Naive thymus-derived CD8-positive, alpha-beta T cell (primary cell): ENCODE measurements at places on chromosomes 5 and 9. TPM values are rescaled to one million over a fixed set of nuclear protein-coding genes. Genes with fewer than 3 reads are reported as not detected.

GRCh38 chr5:29042152-29042551 is 2003.8 kb upstream of the CDH9 start:
- no peak for DNase-seq

Gene CA9
- polyA plus RNA-seq: not detected

Gene MYOZ3
- not detected for polyA plus RNA-seq

- DNase-seq: no peak
Measured at GRCh38 chr9:124312290-124313265, 54.8 kb downstream of the NEK6 start.

Gene RNF145
- 7.4 TPM for polyA plus RNA-seq

- no peak for DNase-seq
Measured at GRCh38 chr5:23316060-23316591, 191.3 kb upstream of the PRDM9 start.

- DNase-seq: no peak
Measured at GRCh38 chr9:137299938-137300337, 2.1 kb downstream of the NRARP start.

GRCh38 chr5:65774346-65774745 is 52.3 kb downstream of the NLN start:
- no peak for DNase-seq

- DNase-seq: no peak
Measured at GRCh38 chr5:172178301-172178987, 9.6 kb downstream of the STK10 start.

GRCh38 chr9:104961701-104962359 is 33.9 kb upstream of the ABCA1 start:
- no peak for DNase-seq

GRCh38 chr5:171614971-171615653 is 170.5 kb upstream of the SMIM23 start:
- no peak for DNase-seq

GRCh38 chr9:73684601-73685000 is 532.9 kb downstream of the ANXA1 start:
- DNase-seq: no peak

Gene DMXL1
- polyA plus RNA-seq: 15.0 TPM

Gene SPAAR
- polyA plus RNA-seq: not detected

GRCh38 chr5:163838738-163839137 is 333.3 kb downstream of the MAT2B start:
- no peak for DNase-seq

- no peak for DNase-seq
Measured at GRCh38 chr5:24642022-24642421, 2.8 kb downstream of the CDH10 start.

Gene FRMD3
- polyA plus RNA-seq: not detected

- no peak for DNase-seq
Measured at GRCh38 chr9:124782661-124783574, 6.0 kb downstream of the OLFML2A start.

GRCh38 chr5:38569180-38569579 is 12.7 kb upstream of the LIFR start:
- no peak for DNase-seq

DNA sequence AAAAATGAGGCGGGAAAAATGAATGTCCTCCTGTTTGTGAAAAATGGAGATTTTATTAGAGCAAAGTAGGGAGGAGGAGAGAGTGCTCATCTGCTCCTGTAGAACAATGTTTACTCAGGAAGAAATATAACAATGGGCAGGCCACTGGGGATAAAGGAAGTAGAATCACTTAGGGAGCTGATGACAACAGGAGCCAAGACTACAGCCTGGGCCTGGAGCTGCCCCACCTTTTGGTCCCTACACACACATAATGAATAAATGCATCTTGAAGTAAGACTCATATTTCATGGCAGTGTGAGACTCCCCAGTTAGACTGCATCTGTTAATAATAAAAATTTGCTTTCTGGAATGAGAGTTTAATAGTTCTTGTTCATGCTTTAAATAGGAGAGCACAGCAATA is 1939.8 kb downstream of the EFNA5 start:
- DNase-seq: no peak

Gene MZB1
- polyA plus RNA-seq: 0.37 TPM

Gene DIRAS2
- polyA plus RNA-seq: not detected

Gene PCDHGB3
- not detected for polyA plus RNA-seq

GRCh38 chr5:126866851-126867636 is 90.1 kb downstream of the LMNB1 start:
- no peak for DNase-seq

Gene PCDHB15
- not detected for polyA plus RNA-seq

- DNase-seq: no peak
Measured at GRCh38 chr9:116541402-116541801, 145.7 kb upstream of the TRIM32 start.

Gene IRX1
- not detected for polyA plus RNA-seq

DNA sequence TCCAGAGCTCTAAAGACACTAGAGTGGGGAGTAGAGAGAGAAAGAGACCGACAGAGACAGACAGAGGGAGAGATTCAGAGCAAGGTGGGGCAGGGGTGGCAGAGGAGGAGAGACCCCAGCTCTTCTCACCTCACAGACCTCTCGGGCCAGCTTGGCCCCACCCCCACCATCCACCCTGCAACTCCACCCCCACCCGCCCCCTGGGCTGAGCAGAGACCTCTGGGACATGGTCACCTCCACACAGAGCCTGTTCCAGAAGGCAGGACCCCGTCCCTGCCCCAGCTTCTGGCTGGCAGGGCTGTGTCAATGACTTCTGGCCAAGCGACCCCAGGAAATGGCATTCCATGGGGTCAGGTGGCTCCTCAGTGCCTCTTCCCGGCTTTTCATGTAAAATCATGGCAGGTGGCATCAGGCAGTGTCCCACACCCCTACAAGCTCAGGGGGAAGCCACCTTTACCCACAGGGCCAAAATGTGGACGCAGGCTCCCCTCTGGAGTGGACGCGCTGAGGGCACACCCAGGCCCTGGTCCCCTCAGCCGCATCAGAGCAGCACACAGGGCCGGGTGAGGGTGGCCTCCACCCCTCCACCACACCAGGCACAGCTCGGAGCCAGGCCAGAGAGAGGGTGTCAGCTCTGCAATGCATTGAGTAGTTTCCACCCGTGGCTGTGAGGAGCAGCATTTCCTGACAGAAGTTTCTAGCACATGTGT is 131.2 kb upstream of the LPCAT1 start:
- DNase-seq: no peak

GRCh38 chr5:137491121-137491520 is 8.0 kb downstream of the SPOCK1 start:
- no peak for DNase-seq
